ENCODE measurements at places on chromosomes 4 and X.

GRCh38 chr4:111269439-111269838 lies 646.6 kb upstream of the PITX2 start:
- DNase-seq: no peak

- no peak for DNase-seq
Observed at GRCh38 chr4:76429636-76430035, 5.4 kb upstream of the SHROOM3 start.

GRCh38 chrX:34770511-34770910 lies 113.4 kb upstream of the TMEM47 start:
- DNase-seq: no peak

- no peak for DNase-seq
Observed at GRCh38 chr4:185504098-185505047, 30.9 kb downstream of the PDLIM3 start.

- no peak for DNase-seq
Observed at GRCh38 chrX:70432936-70433847, 10.1 kb downstream of the GDPD2 start.

DNA sequence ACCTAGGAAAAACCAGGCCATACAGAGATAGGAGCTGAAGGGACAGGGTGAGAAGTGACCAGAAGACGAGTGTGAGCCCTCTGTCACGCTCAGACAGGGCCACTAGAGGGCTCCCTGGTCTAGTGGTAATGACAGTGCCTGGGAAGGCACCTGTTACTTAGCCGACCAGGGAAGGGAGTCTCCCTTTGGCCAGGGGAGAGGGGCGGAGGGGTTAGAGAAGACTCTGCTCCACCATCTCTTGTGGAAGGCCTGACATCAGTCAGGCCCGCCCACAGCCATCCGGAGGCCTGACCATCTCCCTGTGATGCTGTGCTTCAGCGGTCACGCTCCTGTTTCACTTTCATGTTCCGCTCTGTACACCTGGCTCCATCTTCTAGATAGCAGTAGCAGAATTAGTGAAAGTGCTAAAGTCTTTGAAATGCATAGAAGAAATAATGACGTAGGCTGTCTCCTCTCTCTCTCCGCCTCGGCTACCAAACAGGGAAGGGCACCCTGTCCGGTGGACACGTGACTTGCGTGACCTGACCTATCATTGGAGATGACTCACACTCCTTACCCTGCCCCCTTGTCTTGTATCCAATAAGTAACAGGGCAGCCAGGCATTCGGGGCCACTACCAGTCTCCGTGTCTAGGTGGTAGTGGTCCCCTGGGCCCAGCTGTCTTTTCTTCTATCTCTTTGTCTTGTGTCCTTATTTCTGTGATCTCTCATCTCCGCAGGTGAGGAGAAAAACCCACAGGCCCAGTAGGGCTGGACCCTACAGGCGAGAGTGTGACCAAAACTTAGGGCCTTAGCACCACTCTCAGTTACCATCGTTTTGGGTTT lies 26.7 kb downstream of the HTT-AS start:
- peak; percentile 93 for DNase-seq

DNA sequence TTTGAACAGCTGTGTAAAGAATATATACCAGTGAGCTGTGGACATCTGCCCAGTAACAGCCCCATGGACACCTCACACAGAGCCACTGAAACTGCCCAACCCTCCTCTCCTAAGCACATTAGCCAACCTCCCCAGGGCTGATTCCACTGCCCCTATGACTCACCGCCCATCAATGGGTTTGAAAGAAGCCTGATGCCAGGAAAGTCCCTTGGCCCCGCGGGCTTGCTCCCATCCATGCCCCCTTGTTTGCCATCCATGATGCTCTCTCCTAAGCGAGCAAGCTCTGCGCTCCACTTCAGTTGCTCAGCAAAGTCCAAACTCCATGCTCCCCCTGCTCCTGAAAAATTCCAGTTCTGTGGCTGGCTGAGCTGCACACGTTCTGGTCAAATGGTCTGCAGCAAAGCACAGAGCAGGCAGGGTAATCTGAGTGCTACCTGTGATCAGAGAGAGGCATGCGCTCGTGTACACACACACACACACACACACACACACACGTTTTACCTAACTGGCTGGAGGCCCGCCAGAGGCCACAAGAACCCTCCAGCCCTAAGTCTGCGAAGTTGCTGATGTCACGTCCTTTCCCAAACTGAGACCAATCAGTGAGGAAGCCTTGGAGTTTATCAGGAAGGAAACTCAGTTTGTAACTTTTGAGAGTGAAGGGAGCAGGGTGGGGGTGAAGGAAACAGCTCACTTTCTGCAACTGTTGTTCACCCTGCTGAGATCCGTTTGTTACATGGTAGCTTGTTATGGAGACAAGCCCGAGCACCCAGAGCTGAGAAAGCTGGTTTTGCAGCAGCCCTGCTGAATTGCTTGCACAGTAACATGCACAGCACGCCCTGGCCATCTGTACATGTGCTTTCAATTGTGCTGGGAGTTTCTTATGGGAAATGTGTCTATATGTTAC lies at the start of gene ASB9:
Gene ASB9, minus strand, starts transcription at position 466 of the 904 bp plus-strand sequence. Its CDS starts 209 bp downstream, at position 257.
- DNase-seq: peak; percentile 55

DNA sequence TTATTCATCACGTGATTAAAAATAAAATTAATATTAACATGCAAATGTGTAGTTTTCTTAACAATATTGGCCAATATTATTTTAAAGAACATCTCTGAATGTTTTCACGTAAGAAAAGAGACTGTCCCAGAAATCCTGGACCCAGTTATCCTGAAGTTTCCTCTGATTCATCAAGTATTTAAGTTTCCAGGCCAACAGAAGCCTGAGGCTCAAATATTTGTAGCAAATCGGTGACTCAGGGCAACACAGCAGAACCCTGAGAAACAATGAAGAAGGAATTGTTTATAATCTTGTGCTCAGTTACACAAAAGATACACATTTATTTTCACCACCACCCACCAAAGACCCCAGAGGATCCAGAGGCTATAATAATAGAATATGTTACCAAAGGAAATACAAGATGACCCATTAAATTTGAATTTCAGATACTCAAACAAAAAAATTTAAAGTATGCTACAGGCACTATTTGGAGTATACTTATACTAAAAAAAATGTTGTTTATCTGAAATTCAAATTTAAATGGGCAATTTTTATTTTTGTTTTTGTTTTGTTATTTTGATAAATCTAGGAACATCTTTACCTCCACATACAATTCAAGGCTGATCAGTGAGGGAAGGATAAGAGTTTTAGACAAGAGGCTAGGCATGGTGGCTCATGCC lies 33.9 kb upstream of the SLC7A11 start:
- DNase-seq: no peak

GRCh38 chr4:1910643-1911042 lies 39.5 kb downstream of the NSD2 start:
- peak; percentile 88 for DNase-seq

GRCh38 chr4:140739971-140740370 lies 16.2 kb downstream of the TBC1D9 start:
- no peak for DNase-seq
